Mesothelial cell of epicardium (in vitro differentiated cells): ENCODE measurements at places on chromosomes 11 and 22.

- DNase-seq, result no peak
These were observed 8.7 kb upstream of the MPPED2 start for GRCh38 chr11:30594646-30595411.

DNA sequence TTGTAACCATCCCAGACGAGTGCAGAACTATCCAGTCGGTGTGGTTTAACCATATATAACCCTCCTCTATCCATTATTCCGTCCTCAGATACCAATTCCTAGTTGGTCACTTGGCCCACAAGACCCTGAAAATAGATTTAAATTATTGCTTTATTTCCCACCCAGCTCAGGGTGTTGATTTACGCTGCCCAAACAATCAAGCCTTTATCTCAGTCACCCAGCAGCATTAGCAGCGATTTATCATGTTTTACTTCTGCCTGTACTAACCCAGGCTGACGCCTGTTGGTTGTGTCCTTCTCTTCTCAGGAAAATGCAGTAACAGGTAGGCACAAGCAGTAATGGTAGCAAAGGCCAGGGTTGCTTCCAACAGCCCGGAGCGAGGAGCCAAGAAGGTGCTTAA, 81.2 kb downstream of the DSCAML1 start:
- no peak for DNase-seq

DNA sequence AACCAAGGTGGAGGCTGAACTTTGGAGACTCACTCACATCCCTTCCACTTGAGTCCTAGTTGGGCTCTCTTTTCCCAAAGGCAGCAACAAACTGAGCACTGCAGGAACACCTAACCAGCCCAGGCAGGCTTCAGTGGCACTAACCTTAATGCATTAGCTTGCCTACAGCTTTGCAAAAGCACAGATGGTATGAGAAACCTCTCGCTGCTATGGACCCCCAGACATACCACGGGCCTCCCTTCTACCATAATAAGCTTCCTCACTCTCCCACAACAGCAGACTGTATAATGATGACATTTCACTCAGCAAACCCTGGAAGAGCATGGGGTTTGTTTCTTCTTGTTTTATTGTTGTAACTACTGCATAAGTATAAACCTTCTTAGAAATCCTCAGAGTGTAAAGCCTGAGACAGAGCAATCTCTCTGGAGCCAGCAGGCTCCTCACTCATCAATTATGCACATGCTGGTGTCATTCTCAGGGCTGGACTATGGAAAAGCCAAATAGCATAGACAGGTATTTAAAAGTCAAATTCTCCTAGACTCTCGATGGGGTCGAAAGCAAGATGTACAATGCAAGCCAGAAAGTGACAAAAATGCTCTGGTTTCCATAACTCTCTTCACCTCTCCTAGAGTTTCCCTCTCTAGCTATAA, 167.6 kb downstream of the NXPE2 start:
- no peak for DNase-seq

GRCh38 chr11:75246671-75247350, 6.2 kb downstream of the TPBGL start:
- DNase-seq, result no peak

DNA sequence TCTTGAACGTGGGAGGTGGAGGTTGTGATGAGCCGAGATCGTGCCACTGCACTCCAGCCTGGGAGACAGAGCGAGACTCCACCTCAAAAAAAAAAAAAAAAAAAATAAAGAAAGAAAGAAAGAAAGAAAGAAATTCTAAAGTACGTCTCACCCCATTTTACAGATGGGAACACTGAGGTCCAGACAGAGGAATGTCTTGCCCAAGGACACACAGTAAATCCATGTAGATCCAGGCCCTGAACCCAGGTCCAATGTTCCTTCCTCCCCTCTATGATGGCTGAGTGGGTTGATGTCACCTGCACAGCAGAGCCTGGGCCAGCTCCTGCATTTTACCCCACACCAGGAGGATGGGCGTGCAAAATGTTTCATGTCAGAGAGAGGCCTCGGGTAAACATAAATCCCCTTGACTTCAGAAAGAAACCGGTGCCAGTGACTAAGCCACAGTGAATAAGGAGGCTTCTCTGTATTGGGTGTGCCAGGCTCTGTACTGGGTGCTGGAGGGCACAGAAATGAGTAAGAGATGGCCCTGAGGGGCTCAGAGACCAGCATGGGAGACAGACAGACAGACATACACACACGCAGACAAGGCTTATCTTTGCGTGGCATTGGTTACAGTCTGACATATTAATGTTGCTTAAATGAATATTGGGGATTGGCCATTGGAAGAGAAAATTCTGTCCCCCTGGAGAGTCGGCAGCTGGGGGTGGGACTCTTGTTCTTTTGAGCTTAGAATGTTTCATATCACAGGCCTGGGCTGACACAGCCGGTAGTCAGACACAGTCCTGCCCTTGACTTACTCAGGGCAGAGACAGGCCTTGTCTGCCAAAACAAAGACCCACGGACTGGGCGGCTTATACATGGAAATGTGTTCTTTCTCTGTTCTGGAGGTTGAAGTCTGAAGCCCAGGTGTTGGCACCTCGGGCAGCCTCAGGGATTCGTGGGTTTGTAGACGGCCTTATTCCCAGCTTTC, 105.4 kb downstream of the MIAT start:
- DNase-seq, result no peak

DNA sequence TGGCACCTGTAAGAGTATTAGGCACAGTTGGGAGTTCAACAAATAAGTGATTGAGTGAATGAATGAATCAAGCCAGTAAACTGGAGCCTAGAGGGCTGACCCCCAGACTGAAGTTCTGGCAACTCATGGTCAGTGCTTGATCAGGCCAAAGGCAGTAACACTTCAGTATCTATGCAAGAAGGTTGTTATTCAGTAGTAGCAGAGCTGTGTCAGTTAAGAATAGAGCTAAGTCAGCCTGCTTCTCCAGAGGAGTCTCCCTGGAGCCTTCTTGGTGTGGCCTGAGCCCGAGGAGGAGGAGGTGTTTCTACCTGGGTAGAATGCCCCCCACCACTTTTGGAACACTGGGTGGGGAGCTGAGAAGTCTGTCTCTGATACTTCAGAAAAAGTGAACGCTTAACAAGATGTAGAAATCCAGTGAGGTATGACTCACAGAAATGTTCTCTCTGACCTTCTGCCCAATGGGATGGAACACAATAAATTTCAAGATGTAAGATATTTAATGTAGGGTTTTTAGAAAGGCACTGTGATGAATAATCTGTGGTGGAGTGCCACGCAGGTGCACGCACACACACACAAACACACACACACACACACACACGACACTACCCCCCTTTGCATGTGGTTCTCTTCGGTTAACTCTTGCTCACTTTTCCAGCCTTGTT, 219.9 kb downstream of the HIPK3 start:
- no peak for DNase-seq

GRCh38 chr11:4551346-4551979, 6.5 kb downstream of the OR52M1 start:
- DNase-seq, result no peak

DNA sequence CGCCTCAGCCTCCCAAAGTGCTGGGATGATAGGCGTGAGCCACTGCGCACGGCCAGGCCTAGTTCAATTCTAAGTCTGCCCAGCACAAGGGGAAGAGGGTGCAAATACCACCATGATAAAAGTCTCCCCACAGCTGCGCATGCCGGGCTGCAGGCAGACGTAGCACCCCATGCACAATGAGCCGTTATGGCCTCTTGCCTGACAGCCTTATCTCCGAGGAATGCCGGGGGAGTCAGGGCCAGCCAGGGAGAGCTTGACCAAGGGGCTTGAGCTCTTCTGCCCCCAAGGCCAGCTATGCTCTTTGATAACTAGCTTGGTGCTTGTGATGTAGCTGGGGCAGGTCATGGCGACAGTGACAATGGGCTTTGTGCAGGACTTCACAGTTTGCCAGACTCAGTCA, 13.7 kb upstream of the SCUBE1 start:
- DNase-seq, result no peak

DNA sequence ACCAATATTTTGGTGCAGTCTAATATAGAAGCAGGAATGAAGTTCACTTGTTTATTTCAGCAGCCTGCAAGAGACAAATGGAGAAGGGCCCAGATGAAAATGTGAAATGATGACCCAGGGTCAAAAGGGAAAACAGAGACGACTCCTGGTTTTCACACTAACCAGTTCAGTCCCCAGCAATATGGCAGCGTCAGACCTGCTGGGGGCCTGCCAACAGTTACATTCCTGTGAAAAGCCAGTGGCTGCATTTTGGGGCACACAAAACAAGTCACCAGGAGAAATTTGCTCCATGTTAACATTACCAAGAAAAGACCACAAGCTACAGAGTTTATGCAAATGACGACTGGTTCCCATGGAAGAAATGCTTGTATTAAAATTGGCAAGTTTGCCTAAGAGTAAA, 80.2 kb downstream of the CCDC34 start:
- no peak for DNase-seq

- peak; percentile 50 for DNase-seq
These were observed at the start of gene PACSIN3 for GRCh38 chr11:47186076-47186699. Gene PACSIN3 (minus strand): TSS chr11:47186434. CDS start chr11:47182727, 3,707 bp downstream.

- DNase-seq, result no peak
These were observed 29.9 kb downstream of the ENDOD1 start for GRCh38 chr11:95119361-95120060.

DNA sequence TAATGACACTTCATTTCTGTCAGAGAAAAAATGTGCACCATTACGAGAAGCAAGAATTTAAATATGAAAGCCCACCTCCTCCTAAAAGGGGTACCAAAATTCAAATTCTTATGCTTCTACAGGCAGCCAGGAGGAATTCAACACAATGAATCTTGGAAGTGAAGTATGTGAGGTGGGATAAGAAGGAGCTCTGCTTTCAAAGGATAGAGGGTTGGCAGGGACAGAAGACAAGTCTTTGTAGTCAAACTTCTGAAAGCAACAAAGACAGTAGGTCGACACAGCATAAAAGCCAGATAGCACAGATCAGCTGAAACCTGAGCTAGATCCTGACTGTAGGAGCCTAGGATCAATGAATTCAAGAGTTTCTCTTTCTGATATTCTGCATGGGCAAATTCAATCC, 17.4 kb downstream of the NARS2 start:
- no peak for DNase-seq

- DNase-seq, result peak; percentile 83
These were observed 705 bp upstream of the CAPN1 start for GRCh38 chr11:65180877-65181568.

DNA sequence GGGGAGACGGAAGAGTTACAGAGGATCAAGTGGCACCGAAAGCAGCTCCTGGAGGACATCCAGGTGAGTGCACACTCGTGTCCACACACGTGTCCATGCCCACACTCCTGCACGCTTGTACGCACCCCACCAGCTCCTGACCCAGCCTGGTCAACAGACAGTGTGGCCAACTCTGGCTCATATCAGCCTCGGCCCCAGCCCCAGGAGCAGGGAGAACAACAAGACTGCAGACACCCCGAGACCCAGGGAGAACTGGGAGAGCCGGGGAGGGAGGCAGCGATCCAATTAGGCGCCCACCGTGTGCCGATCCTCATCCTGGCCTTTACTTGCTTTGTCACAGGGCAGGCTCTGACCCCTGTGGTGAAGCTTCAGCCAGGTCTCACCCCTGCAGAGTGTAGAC, 10.3 kb downstream of the CYTH4 start:
- DNase-seq, result no peak

DNA sequence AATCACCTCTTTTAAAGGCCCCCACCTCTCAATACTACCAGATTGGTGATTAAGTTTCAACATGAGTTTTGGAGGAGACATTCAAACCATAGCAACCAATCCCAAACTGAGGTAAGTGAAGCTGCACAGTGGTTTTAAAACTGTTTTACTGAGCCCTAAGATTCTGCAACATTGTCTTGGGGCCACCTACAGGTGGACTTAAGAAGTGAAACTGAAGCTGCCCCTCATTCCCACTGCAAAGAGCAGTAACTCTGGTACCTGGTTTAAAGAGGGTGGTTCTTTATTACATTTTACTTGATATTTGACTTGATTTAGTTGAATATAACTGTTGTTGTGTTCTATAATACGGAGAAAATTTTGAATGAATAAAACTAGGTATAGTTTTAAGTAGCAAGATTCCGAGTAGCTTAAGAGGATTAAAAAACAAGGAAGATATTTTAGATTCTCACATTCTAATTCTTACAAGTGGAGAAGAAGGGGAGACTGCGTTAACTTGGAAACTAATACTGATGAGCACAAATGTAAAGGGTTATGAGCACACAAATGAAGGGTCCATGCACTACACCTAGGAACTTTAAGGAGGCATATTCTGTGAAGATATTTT, 26.7 kb downstream of the SYT9 start:
- DNase-seq, result no peak

DNA sequence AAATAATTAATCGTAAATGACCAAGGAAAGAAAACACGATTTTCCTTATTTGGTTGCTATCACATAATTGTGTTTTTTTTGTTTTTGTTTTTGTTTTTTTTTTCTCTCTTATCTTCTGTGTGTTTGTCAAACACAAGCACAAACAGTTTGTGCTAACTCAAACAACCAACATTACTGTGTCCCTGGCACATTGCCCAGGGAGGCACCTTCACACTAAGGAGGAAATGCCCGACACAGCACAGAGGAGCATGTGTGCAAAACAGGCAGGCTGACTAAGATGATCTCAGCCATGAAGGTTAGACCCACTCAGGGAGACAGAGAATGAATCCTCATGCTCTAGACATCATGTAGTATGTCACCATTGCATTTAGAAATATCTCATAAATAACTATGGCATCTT, 130.1 kb downstream of the SOX6 start:
- DNase-seq, result no peak

GRCh38 chr11:79678780-79679452, 238.1 kb upstream of the TENM4 start:
- DNase-seq, result no peak

DNA sequence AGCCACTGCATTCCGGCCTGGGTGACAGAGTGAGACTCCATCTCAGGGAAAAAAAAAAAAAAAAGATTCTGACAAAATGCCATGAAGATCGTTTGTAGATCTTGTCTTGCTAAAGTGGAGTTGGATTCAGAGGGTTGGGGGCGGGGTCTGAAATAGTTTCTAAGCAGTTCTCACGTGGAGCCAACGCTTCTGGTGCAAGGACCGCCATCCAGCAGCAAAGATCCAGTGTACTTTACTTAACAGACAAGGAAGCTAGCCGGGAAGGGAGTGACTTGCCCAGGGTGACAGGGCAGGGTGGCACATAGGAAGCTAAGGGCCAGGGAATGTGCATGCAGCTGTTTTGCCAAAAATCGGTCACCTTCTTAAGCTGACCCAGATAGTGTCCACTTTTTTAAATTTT, 27.4 kb downstream of the APOL1 start:
- DNase-seq, result no peak

DNA sequence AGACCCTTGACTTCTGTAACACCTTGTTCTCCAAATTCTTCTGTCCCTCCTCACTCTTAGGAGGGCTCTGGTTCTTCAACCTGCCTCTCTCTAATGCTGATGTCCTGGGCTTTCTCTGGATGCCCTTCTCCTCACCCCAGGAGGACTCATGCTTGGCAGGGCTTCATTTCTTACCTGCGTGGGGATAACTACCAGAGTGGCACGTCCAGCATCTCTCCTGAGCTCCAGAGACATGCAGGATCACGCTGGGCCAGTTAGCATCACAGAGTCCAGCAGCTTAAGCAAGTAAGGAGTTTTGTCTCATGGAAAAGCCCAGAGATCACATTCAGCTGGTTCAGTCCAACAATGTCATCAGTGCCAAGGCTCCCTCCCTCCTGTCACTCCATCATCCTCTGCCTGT, 36.4 kb downstream of the RTL6 start:
- DNase-seq, result no peak
